ENCODE measurements at places on chromosomes 13 and 19.

GRCh38 chr19:443005-443404 lies 17.8 kb downstream of the SHC2 start:
- no peak for DNase-seq

DNA sequence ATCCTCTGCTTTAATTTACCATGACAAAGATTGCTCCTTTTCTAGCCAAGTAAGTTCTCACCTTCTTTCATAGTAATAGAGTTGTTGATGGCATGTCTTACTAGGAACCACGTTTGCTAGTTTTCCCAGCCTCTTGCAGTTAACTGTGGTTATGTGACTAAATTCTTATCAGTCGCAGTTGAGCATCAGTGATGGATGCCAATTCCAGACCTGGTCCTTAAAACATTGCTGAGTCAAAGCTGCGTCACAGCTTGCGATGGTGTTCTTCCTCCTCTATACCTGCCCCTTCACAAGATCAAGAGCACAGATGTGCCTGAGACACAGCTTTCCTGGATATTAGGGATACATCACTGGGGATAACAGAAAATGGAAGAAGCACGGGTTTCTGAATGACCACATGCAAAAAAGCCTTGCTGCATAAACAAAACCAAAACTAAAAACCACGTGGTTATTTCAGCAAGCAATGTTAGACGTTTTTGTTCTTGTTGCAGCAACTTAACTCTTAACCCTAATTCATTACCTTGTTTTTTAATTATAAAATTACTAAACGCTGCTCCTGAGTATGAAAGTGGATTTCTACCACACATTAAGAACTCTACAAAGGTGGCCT lies 97.6 kb upstream of the DACH1 start:
- DNase-seq, result no peak

DNA sequence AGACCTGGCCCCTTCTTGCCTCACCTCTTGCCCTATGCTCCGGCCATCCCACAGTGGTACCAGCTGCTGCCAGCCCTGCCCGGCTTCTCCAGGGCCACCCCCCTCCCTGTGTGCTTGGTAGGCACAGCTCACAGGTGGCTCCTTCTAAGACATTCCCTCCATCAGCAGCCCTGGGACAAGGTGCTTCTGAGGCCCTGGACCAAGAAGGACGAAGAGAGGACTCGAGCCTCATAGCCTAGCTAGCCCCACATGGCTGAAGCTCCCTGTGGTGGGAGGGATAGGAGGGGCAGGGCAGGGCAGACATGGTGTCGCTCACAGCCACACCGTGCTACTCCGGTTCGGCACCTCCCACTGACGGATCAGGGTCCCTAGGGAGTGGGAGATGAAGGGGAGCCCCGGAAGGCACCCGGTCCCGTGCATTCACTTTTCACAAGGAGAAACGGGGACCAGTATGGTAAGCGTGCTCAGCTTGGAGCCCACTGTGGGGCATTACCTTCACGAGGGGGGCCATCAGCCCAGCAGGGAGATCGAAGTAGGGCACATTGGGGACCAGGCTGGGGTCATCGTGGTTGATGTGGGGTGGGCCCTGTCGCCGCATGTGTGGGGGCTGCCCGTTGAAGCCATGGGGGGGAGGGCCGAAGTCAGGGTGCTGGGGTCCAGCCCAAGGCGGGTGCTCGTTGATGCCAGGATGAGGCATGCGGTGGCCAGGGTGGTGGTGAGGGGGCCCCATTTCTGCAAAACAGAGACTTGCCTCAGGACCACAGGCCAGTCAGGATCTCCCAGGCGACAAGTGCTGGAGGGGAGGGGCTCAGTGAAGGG lies 19.5 kb downstream of the CHERP start:
- DNase-seq, result no peak

DNA sequence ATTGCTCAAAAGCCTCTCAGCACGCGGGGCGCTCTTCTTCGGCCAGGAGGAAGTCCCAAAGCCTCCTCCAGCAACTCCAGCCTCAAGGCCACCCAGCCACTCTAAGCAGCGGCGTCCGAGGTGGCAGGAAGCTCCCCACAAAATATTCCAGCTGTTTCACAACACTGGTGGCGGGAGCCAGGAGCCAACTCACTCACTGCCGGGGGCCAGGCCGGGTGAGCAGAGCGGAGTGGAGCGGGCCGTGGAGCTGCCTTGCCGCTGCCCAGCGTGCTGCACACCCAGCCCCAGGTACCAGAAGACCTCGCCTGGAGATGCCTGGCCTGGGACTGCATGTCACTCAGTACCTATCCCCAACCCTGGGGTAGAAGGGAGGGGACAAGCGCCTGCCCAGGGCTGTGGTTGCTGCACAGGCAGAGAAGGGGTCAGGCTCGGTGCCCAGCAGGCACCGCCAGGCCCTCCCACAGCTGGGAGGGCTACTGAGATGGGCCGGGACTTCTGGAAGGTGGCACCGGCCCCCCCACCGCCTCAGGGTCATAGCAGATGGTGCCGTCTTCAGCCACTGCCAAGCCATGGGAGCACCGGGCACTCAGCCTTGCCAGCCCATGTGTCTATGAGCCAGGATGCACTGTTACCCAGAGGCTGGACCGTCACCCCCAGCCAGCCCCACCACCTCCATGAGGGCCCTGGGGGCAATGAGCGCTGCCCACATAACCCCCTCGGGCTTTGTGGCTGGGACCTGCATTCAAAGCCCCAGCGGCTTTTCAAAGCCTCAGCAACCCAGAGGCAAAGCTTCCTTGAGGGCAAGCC lies 59.2 kb downstream of the MLLT1 start:
- DNase-seq, result no peak

DNA sequence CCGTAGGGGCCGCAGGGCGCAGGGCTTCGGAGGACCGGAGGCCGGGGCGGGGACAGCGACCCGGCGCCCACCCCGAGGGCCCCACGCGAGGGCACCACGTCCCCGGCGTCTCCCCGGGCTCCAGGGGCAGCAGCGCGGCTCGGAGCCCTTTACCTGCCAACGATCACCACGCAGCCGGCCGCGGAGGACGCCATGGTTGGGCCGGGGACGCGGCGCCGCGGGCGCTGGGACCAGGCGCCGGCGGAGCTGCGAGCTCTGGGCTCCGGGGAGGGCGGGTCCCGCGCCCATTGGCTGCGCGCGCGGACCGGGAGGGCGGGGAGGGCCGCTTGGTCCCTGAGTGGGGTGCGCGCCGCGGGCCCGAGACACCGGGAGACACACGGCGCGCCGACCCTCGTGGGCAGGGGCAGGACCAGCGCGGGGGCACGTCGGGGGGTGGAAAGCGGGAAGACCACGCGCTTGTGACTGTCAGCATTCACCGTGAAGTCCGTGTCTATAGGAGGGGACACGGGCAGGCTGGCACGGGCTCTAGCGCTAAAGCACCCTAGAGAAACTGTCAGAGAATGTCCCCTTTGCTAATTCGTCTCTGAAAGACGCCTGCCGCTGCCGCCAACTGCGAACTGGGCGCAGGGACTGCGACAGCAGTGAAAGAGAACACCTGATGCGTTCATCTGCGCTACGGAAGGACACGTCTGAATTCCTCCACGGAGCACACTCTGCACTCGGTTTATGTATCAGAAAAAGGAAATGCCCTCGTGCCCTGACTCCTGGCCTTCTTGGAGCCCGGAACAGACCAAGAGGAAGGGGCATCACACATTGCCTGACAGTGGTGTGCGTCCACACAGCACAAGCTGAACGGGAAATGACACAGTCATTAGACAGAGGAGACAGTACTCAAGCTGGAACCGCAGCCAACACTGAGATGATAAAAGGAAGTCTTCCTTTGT lies at the start of gene CRYL1:
Gene CRYL1, minus strand, starts transcription at position 257 of the 944 bp plus-strand sequence. Its CDS starts 63 bp downstream, at position 194.
- peak; percentile 47 for DNase-seq

- no peak for DNase-seq
Measured at GRCh38 chr13:85486663-85487062, 312.6 kb downstream of the SLITRK6 start.

- DNase-seq, result no peak
Measured at GRCh38 chr19:33811246-33811645, 14.6 kb downstream of the KCTD15 start.
